Stimulated activated CD4-positive, alpha-beta T cell treated with anti-CD3 and anti-CD28 coated beads, Interleukin-2, amount 100 ng/mL, for 24 hours (primary cell): ENCODE measurements at places on chromosomes 12 and 14.

- DNase-seq, result no peak
Measured at GRCh38 chr12:46808955-46809697, 16.7 kb downstream of the SLC38A4 start.

DNA sequence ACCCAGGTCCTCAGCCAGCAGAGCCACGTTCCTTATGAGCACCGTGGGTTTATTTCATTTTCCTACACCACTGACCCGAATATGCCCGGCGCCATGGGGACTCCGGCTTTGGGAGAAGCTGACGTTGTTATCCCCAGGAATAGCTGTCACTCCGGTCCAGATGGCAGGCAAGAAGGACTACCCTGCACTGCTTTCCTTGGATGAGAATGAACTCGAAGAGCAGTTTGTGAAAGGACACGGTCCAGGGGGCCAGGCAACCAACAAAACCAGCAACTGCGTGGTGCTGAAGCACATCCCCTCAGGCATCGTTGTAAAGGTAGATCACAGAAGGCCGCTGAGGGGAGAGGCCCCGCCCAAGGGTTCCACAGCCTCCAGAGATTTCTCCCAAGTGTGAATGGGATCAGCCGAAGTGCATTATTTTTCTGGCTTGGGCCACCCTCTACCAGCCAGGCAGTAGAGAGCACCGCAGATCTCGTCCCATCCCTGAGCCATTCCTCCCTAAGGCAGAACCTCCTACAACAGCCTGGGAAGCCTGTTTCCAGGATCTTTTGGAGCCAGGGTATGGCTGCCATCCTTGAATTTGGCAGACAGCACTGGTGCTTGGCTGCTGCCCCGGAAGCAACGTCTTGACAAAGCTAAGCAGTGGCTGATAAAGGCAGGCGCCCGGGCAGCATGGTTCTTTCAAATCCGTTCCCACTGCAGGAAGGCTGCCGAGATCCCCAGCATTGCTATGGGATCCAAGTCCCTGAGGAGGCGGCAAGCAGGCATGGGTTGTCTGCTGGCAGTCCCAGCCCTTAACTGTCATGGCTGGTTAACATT, 17.8 kb downstream of the CDK2AP1 start:
- no peak for DNase-seq

- no peak for DNase-seq
Measured at GRCh38 chr14:45785240-45785639, 532.2 kb upstream of the MIS18BP1 start.

DNA sequence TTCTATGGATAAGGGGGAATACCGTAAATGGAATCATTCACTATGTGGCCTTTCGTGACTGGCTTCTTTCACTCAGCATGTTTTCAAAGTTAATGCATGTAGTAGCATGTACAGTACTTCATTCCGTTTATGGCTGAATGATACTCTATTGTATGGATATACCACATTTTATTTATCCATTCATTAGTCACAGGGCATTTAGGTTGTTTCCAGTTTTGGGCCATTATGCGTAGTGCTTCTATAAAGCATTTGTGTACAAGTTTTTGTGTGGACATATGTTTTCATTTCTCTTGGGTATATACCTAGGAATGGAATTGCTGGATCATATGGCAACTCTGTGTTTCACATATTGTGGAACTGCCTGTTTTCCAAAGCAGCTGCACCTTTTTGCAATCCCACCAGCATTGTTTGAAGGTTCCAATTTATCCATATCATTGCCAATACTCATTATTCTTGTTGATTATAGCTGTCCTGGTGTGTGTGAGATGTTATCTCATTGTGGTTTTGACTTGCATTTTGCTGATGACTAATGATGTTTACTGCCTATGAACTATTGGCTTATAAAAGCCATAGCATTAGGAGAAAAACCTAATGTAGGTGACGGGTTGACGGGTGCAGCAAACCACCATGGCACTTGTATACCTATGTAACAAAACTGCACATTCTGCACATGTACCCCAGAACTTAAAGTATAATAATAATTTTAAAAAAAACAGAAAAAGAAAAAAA, 45.5 kb downstream of the ATF7IP start:
- DNase-seq, result no peak

- DNase-seq, result no peak
Measured at GRCh38 chr14:95256002-95256775, 63.5 kb downstream of the CLMN start.

DNA sequence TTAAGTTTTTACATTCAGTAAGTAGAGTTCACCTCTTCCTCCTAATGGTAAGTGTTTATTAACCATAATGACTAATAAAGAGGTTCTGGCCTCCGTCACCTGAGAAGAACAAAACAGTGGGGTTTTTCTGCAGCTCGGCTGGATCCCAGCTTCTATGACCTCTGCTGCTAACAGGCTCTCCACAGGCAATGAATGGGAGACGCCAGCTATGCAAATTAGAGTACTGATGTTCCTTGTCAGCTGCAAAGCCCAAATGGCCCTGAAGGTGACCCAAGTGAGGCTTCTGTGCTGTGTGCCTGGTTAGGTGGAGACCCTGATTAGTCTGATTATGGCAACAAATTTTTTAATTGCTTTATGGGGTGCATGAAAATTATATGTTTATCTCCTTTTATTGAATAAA, 218.1 kb downstream of the APAF1 start:
- no peak for DNase-seq

DNA sequence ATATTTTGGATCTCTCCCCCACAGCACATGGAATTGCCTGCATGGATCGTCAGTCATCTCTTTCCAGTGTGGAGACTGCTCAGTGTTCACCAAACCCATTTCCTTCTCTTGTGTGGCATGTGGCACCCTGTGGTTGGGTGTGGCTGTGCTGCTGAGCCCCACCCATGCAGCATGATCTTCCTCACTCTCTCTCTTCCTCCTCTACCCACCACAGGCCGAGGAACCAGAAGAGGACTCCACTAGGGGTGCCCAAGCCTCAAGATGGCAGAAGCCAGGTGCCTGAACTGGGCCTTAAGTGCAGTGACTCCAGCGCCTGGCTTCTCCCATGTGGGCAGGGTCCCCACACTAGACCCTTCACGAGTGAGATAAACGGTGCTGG, 66.8 kb upstream of the GPR68 start:
- DNase-seq, result peak; percentile 43
